Small intestine (tissue), 16 donors: ENCODE measurements at places on chromosomes 7 and 10. TPM values are rescaled to one million over a fixed set of nuclear protein-coding genes. Genes with fewer than 3 reads are reported as not detected.

PNLIPRP2 gene
- polyA plus RNA-seq: 92.8 TPM

DLX6 gene
- polyA plus RNA-seq: 0.06 TPM

AASS gene
- 5.7 TPM for polyA plus RNA-seq

RAPGEF5 gene
- 8.7 TPM for polyA plus RNA-seq

DNA sequence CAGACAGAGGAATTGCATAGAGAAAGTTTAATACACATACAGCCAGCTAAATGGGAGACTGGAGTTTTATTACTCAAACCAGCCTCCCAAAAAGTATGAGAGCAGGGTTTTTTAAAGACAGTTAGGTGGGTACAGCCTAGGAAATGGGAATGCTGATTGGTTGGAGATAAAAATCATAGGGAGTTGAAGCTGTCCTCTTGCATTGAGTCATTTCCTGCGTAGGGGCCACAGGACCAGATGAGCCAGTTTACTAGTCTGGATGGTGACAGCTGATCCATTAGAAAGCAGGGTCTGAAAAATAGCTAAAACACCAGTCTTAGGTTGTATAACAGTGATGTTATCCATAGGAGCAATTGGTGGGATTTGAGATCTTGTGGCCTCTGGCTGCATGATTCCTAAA lies 76.1 kb upstream of the POM121L12 start:
- DNase-seq: no peak

DNA sequence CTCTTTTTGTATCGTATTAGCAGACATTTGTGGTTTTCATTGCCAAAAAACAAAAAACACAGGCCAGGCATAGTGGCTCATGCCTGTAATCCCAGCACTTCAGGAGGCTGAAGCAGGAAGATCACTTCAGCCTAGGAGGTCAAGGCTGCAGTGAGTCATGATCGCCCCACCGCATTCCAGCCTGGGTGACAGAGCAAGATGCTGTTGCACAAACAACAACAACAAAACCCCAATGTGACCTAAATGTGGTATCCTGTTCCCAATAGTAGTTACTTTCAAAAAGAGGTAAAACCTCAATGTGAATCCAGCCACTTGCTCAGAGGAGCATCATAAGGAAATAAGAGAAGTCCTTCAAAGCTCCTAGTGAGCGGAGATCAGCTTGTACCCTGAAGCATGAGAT lies 45.8 kb upstream of the SKAP2 start:
- DNase-seq: no peak

DNA sequence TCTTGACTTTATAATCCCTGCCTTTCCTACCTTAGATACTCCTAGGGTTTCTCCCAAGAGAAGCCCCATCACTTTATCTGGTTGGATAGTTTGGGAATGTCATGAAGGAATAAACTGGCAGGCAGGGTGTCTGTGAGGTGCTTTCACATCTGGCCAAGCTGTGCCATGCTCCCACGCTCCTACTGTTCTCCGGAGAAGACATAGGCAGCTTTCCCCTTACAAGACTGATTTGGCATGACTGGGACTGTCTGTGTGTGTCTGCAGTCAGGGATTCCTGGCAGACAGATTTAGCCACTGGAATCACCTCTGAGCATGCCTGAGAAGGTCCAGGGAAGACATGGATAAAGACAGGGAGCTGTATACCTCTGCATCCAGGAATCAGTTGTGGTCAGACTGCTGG lies 45.3 kb downstream of the HK1 start:
- no peak for DNase-seq
